ENCODE measurements at places on chromosomes 11 and 22. TPM values are rescaled to one million over a fixed set of nuclear protein-coding genes. Genes with fewer than 3 reads are reported as not detected.

DNA sequence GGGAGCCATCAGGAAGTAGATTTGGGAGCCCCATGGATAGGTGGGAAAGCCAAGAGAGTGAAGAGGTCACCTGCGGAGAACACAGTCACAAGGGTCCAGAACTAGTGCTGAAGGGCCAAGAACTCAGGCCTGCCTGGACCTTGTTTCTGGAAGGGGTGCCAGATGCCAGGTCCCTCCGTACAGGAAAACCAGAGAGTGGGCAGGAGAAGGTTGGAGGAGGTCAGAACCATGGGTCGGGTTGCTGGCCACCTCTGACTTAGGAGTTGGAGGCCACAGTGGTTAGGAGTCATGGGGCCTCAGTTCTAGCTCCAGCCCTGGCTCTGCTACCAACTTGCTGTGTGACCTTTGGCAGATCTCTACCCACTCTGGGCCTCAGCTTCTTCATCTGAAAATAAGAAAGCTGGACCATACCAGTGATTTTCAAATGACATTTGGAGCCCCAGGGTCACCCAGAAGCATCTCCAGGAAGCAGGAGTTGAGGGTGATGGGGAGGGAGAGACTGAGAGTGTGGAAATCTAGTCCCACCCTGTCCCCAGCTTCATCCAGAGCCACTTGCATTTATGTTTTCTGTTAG, 20.8 kb upstream of the TUB start:
- DNase-seq = no peak

GRCh38 chr11:3021125-3021524, 29.0 kb upstream of the NAP1L4 start:
- no peak for DNase-seq

- no peak for DNase-seq
Observed at GRCh38 chr11:105049481-105049880, 4.3 kb upstream of the CARD16 start.

DNA sequence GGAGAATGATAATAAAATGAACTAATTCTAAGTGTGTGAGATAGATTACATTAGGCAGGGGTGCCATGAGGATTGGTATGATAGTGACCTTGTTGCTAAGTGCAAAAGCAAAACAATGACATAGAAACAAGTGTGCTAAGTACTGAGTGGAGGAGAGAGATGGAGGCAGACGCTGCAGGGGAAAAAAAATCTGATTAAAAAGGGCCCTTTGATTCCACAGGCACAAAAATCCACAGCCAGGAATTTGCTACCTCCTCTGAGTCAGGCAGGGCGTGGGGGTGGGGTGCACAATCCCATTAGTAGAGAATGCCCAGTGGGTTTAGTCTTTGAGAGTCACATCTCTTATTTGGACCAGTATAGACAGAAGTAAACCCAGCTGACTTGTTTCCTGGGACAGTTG, at the start of gene CNTF:
CNTF (plus strand) TSS at position 322 of the 400 bp plus-strand sequence. CDS start 88 bp downstream, outside the sequence.
- no peak for DNase-seq

DNA sequence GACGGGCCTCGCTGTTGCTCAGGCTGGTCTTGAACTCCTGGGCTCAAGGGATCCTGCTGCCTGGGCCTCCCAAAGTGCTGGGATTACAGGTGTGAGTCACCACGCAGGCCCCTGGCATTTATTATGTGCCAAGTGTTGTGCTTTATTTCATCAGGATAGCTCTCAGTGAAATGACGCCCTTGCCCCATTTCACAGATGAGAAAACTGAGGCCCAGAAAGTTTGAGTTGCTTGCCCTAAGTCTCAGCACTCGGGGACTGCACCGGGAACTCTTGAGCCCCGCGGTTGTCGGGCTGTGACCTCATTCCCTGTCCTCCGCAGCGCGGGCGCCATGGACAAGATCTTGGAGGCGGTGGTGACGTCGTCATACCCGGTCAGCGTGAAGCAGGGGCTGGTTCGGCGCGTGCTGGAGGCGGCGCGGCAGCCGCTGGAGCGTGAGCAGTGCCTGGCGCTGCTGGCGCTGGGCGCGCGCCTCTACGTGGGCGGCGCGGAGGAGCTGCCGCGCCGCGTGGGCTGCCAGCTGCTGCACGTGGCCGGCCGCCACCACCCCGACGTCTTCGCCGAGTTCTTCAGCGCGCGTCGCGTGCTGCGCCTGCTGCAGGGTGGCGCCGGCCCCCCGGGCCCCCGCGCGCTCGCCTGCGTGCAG, 7.3 kb downstream of the USP35 start:
- DNase-seq = no peak

DNA sequence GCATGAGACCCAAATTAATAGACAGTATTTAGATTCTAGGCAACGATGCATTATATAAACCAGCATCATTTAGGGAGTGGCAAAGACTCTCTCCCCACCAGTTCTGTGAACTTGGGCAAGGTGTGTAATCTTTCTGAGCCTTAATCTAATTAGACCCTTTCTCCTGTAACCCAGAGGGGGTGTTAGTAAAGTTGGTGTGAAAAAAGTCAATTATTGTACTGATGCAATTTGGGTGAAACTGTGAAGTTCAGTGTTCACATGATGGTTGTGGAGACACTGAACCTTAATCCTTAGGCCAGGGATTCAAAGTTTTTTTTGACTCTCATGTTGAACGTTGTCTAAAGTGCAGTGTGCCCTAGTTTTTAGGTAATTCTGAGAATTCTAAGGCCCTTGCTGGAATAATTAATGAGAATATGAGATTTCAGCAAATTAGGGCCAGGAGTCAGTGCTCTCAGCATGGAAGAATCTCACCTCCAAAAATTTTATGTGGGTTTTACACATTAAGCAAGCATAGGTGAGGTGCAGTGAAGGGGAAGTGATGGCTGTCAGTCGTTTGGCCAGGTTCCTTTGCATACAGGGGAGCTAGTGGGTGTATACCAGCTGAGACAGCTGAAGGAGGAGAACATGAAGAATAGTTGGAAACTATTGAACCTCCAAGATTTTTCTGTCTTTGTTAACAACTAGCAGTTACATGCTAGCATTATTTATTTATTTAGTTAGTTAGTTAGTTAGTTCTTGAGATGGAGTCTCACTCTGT, 94.2 kb downstream of the PTPRJ start:
- DNase-seq = no peak

- no peak for DNase-seq
Observed at GRCh38 chr22:44677353-44677840, 24.6 kb upstream of the PRR5 start.

Gene GAL3ST1
- not detected for total RNA-seq

DNA sequence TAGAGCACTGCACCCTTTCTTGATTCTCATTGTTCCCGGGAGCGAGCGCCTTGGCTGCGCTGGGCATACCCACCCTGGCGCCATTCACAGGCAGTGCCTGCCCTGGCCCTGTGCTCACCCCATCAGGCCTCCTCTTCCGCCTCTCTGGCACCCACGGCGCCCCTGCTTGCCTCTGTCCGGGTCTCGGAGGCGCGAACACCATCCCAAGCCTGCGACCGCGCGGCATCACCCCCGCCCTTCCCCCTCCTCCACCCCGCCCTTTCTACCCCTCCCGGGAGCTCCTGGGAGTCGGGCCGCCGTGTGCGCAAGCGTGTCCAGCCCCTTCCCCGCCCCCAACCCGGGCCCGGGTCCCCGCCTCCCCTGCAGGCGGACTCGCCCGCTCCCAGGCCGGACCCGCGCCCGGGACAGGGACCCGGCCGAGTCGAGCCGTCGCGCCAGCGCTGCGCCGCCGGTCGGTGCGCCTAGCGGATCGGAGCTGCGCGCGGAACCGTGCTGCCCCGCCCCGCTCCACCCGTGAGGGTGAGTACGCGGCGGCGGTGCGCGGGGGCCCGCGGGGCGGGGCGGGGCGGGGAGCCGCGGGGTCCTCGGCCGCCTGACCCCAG, at the start of gene ST3GAL4:
ST3GAL4 (plus strand) TSS at position 363 of the 602 bp plus-strand sequence. CDS start 50,470 bp downstream, outside the sequence.
- DNase-seq = no peak

DNA sequence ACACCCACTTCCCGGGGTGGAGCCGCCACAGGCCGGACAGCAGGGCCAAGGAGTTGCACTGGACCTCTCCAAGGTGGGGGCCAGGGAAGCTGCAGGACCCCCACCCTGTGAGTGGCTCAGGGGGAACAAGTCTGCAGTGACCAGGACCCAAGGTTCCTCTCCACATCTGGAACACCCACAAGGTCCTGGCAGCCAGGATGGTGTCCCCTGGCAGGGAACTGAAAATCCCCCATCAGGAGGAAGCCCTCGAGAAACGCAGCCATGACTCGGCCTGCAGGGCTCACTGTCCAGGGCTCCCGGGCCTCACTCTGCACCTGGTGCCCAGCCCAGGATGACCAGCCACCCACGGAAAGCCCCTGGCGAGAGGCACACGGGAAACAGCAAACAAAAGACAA, 11.5 kb downstream of the RNH1 start:
- DNase-seq = no peak

- DNase-seq = no peak
Observed at GRCh38 chr11:12292766-12293165, 84.6 kb upstream of the PARVA start.

- DNase-seq = no peak
Observed at GRCh38 chr11:93330446-93330984, at the start of gene DEUP1. DEUP1 (plus strand) TSS chr11:93330742; CDS start chr11:93332260, 1,518 bp downstream.

DNA sequence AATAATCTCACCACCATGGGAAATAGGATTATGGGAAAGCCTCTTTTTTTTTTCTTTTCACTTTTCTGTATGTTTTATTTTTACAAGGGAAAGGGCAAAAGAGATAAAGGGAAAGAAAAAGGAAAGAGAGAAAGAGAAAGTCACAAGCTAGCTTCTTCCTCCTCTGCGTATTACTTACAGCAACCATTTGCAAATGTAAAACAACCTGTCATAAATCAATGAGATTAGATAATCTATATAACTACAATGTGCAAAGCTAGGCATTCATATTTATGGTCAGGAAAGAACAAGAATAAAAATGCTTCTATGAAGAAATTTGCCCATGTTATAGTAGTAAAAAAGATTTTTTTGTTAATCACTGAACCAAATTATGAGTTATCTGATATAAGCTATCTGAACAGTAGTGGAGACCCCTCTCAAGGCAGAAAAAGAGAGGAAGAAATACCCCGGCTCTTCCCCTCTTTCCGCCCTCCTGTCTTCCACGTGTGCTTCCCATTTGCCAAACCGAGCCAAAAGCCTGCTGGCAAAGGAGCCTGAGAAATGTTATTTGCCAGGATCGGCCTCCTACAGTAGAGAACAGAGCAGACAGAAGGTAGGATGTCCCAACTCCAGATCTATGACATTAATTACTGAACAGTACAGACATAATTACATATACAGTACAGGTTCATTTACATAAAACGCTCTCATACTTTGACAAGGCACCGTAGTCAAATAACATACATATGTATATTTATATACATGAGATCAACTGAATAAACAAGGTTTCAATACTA, 50.2 kb downstream of the ARHGAP32 start:
- no peak for DNase-seq

Gene OR5B21
- not detected for total RNA-seq

- DNase-seq = no peak
Observed at GRCh38 chr11:67238894-67239782, 27.1 kb upstream of the GRK2 start.

Gene DGCR6
- 12.8 TPM for total RNA-seq

GRCh38 chr22:21834869-21835268, 32.6 kb downstream of the MAPK1 start:
- DNase-seq = no peak

DNA sequence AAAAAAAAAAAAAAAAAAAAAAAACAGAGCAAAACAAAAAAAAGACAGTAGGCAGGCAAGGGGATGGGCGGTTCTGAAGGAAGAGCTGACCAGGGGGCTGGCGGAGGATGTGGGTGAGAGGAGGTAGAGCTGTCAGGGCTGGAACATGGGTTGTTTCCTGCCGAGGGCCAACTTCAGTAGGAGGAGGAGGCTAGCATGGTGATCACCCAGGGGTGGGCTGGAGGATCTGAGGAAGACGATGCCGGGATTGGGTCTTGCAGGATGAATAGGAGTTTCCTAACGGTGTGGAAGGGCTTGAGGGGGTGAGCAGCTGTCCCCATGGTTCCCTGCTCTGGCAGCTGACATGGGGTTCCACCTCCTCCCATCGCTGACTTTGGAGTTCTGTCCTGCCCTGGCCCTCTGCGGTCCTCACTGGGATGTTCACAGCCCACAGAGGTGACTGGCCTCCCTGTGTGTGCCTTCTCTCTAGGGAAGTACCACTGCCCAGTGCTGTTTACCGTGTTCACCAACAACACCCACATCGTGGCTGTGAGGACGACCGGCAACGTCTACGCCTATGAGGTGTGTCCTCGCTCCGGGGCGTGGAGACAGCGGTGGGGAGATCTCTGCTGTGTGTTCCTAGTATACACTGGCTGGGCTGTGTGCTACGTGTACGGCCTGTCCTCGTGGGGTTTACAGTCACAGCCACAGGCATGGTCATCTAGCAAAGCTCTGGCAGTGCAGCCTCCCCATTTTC, 15.2 kb downstream of the PPIL2 start:
- no peak for DNase-seq

- no peak for DNase-seq
Observed at GRCh38 chr11:67638535-67639437, 777 bp downstream of the TBX10 start.

DNA sequence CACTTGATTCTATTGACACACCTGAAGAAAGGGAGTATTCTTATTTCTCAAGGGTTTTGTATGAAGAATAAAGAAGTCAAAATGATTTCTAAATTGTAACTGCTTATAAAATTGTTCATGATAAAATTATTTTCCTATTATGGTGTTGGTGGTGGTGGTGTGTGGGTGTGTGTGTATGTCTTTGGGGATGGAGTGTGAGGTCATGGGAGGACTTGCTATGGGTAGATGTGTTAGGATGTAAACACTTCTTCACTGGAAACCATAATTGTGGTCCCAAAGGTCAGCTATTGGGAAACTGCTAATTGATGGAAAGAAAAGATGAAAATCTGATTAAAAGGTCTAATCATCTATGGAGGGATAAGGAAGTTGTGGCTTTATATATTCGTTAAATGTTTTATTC, 5.1 kb downstream of the TRIM22 start:
- DNase-seq = no peak

DNA sequence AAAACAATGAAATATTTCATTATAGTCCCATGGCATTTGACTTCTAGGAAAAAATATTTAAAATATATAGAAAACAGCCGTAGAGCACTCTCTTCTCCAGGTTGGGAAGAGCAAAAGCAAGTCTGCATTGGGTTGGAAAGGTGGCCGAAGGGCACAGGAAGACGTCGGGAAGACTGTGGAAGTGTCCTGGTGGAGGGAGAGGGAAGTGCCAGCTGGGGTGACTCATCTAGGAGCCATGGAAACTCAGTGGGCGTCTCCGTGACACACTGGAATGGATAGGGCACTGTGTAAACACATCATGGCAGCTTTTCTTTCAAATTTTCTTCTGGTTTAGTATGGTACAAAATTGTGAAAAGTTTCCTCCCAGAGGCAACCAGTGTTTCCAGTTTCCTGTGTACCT, 12.7 kb downstream of the GTPBP1 start:
- peak; percentile 50 for DNase-seq

Gene TREH
- total RNA-seq = not detected

GRCh38 chr11:77090373-77091111, 12.1 kb upstream of the OMP start:
- no peak for DNase-seq

DNA sequence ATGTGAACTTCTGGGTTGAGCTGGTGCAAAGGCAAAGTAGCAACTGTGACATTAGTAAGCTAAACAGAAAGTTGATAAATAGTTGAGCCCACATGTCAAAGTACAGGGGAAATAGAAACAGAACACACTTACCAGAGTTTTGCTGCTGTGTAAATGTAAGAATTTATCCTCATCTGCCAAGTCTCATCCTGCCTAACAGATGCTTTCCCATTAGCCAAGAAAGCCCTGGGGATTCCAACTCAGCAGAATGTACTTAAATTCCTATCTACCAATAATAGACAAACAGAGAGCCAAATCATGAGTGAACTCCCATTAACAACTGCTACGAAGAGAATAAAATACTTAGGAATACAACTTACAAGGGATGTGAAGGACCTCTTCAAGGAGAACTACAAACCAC, 7.3 kb upstream of the OR51A2 start:
- DNase-seq = no peak

Data from omental fat pad (tissue), 4 donors.